ENCODE measurements at places on chromosomes 3 and 15. TPM values are rescaled to one million over a fixed set of nuclear protein-coding genes. Genes with fewer than 3 reads are reported as not detected.

The LRRC31 gene
- not detected for total RNA-seq

GRCh38 chr3:179272385-179272784, 21.5 kb upstream of the KCNMB3 start:
- DNase-seq = no peak

DNA sequence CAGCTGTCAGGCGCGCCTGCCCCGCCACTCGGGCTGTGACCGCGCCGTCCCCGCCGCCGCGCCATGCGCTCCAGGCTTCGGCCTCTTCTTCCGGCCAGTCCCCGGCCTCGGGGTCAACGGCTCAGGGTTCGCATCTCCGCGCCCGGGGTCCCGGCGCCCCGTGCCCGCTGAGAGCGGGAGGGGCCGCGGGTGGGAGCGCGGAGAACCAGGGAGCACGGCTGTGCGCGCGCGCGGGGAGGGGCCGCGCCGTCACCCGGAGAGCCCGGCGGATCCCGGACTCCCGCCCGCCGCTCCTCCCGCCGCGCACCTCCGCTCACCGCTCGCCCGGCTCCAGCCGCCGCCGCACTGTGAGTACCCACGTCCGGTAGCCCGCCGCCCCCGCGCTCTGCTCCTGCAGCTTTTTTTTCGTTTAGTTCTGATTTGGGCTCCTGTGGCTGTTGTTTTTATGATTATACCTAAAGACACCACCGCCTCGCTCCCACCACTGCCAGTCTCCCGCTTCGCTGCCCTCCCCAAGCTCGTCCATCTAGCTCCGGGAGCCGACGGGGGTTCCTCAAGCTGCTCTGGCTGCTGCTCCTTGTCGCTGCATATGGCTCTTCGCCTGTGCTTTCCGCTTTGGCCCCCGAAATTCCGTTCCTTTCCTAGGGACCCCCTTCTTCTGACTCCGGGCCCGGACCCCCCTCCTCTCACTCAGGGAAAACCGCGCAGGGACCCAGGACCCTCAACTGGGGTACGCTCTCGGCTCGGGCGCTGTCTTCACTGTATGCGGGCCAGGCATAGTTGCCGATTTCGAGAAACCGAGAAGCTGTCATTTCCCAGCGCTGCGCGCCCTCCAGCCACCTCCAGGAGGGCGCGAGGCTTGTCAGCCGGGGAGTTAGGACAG, 1.8 kb upstream of the SKOR1 start:
- DNase-seq = no peak

GRCh38 chr3:76582632-76583378, 457.1 kb upstream of the ROBO2 start:
- DNase-seq = no peak

The ARHGEF26 gene
- not detected for total RNA-seq

DNA sequence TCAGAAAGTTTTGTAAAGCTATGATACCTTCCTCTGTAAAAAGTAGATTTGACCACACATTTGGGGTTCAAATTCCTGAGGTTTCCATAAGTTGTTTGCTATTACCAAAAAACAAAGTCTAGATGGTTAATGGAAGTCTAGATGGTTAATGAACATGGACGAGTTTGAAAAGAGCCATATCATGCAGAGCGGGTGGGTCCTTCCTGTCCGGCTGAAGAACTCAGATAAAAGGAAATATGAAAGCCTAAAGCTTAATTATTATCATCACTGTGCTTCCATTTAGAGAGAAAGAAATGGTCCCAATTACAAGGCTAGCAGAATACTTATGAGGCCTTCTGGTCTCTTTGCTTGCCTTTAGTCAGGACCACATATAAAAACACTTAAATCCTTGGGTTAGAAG, 132.1 kb upstream of the SATB1 start:
- no peak for DNase-seq

The CELSR3 gene
- 15.8 TPM for total RNA-seq
